ENCODE measurements at places on chromosomes 5 and 9.

DNA sequence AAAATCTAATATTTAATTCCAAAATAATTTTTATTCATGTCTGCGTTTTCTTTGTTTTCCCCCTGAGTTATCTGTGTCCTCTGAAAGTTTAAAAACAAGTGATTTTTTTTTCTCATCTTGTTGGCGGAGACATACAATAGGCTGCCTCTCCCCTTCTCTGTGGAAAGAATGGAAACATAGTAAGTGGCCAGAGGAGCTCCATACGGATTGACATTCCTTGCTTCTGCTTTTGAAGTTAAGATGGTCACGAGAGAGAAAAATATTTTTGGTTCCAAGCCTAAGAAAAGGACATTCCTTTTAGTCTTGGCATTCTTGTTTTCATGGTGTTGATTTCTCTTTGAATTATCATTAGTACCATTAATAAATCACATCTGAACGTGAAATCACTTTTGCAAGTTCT is 28.3 kb downstream of the ZNF462 start:
- no peak for DNase-seq

GRCh38 chr5:79225026-79225425 is 10.9 kb upstream of the JMY start:
- no peak for DNase-seq

DNA sequence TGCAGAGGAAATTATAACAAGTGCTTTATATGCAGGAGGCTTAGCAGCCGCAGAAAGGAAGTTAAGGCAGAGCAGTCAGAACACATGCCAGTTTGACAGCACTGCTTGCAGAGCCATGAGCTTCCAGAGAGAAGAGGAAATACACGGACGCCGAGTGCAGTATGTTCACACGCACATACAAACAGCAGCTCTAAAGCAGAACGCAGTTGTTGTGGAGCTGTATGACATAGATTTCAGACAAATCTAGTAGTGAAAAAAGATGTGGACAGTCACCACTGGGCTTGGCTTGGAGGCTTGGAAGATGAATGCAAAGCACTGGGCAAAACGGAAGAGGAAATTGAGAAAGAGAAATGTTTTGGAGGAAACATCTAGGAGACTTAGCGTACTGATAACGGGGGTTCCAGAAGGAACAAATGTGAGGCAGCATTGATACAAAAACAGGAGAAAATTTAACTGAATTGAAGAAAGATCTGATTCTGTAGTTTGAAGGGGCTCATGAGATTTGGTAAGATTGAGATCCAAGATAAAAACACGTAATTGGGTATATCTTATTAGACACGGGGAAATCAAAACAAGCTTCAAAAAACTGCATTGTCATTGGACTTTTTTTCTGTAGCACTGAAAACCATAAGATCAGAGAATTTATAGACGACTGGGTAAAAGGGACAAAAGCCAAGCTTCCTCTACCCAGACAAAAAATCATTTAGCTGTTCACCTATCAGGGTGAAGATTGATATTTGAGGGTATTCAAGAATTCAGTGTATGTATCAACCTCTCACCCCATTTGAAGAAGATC is 19.6 kb upstream of the ROPN1L start:
- DNase-seq, result no peak

- no peak for DNase-seq
Measured at GRCh38 chr5:121870489-121870888, 18.8 kb downstream of the FTMT start.

DNA sequence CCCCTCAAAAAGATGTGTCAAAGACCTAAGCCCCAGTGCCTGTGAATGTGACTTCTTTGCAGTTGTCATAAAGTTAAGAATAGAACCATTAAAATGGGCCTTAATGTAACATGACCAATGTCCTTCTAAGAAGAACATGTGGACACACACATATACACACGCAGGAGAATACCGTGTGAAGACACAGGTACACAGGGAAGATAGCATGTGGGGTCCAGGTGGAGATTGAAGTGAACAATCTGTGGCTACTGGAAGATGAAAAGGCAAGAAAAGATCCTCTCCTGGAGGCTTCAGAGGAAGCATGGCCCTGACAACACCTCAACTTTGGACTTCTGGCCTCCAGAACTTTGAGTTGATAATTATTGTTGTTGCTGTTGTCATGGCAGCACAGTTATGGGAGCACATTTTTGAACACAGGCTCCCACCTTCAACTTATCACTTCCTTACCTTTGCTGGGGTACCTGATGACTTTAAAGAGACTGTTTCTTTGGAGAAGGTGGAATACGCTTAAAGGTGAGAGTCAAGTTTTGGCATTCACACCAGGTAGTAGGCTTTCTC is 123.5 kb upstream of the ADCY2 start:
- DNase-seq, result no peak

GRCh38 chr5:160330212-160330611 is 17.8 kb upstream of the CCNJL start:
- DNase-seq, result no peak

DNA sequence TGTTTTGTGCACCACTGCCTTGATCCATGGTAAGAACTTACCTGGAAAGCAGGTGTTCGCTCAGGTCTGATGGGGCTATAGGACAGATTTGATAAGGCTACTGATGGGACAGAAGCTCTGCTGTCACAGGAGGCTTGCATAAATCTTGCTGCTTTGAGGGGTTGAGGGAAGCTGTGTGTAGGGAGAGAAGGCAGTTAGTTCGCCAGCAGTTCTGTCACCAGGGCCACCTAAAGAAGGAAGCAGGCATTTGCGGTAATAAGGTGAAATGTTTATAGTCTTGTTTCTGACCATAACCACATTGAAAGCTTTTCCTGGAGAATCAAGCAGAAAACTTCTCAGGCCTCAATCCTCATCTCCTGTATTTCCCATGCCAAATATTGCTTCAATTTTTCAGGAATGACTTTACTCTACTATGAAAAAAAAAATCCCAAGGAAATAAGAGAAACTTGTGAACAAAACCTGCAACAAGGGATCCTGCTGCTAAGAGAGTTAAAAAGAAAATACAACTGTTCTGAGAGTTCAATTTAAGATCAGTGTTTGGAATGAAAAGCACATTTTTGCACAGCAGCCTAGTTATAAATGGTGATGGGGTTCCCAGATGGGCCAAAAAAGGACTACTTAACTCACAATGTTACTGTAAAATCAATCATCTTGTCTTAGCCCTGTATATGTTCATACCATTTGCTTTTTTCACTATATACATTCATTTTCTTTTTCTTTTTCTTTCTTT is 122.0 kb upstream of the RANBP3L start:
- DNase-seq, result no peak

GRCh38 chr5:178182158-178182876 is 4.9 kb downstream of the GMCL2 start:
- no peak for DNase-seq

- no peak for DNase-seq
Measured at GRCh38 chr5:18395126-18396110, 761.2 kb downstream of the TAF11L14 start.

DNA sequence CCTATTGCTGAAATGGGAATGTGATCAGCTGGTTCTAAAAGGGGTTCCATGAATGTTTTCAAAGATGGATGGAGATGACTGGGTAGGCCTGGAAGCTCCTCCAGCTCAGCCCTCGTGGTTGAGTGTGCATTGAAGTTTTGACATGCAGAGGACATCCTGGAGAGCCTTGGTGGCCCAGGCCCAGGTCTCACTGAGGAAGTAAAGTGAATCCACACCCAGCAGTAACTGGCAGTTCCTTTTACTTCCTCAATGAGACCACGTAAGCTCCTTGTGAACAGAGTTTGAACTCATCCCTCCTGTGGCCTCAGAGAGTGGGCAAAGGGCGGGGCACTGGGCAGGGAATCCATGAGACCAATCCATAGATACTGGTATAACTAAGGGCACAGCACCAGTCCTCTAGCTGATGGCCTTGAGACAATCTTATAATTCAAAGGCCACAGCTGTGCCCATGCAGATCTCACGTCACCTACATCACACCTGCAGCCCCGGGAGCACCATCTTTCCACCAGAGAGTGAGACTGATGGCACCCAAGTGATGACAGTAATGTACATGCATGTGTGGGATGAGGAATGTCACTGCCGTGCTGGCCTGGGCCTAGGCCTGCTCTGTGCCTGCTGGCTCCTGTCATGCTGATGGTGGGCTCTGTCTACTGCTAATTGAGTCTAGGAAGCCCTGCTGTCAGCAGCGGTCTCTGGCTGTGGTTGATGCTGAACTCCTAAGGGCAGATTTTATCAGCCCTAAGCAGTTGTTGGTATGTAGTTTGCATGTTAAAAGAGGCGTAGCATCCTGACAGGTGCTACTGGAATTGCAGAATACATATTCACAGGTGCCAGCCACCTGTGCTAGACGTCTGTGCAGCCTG is 257.8 kb downstream of the FSTL4 start:
- no peak for DNase-seq

DNA sequence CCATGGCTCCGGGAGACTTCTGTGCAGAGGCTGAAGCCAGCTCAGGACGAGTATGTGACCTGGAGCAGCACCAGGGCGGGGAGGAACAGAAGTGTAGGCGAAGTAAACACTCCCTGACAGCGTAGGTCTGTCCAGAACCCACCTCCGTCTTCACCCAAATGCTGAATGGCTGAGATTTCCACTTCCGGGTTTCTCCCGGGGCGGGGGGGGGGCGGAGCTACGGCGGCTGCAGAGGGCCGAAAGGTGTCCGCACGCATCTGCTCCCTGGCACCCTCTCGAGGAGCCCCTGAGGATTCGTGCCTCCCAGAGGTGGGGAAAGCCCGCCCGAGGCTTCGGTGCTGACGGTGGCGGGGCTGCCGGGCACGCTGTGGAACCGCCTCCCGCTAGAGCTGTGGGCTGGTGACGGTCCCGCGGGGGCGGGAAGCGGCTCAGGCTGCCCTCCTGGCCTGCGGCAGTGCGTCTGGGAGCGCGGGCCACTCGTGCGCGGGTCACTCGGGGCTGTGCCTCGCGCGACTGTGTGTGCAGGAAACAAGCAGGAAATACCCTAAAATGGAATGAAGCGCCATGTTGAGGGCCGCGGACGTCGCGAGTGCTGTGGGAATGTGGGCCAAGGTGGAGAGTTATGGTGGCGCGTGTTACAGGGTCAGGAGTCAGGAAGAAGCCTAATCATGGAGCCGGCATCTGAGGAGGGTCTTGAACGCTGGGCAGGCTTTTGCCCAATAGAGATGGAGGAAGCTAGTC is 1425.4 kb downstream of the FOXD4L5 start:
- peak; percentile 24 for DNase-seq

GRCh38 chr9:122331523-122331927 is 39.3 kb upstream of the PTGS1 start:
- no peak for DNase-seq

- DNase-seq, result no peak
Measured at GRCh38 chr5:155270725-155271124, 257.2 kb downstream of the KIF4B start.

DNA sequence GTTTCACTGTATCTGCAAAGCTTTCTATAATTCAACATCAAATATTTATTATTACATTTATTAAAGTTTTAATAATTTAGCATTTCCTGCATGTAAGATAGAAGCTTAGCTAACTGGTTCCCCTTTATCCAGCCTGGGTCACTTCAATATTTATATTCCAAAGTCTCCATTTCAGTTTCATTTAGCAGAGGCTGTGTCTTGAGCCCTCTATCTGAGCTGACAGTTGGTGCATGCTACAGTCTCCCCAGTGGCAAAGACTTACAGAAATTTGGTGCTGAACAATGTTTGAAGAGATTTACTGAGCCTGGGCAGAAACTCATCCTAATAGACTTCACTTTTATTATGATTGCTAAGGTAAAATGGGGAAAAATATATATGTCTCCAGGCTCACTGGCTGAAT is 279.1 kb downstream of the TRIM32 start:
- DNase-seq, result no peak

DNA sequence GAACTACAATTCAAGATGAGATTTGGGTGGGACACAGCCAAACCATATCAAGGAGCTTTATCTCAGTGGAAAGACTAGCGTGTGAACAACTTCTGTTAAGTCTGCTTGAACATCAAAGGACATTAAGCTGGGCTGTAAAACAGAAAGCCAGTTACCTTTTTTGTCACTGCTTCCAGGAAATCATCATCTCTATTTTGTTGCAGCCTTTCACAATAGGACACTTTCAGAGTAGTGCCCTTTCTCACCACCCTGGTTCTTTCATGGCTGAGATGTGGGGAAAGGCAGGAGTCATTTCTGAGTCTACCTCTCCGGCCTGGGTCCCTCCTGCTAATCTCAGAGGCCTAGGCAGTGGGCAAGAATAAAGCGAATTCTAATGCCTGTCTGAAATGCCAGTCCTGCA is 96.2 kb upstream of the PPP1R2B start:
- no peak for DNase-seq

GRCh38 chr5:637581-638450 is 25.7 kb downstream of the CEP72 start:
- no peak for DNase-seq

DNA sequence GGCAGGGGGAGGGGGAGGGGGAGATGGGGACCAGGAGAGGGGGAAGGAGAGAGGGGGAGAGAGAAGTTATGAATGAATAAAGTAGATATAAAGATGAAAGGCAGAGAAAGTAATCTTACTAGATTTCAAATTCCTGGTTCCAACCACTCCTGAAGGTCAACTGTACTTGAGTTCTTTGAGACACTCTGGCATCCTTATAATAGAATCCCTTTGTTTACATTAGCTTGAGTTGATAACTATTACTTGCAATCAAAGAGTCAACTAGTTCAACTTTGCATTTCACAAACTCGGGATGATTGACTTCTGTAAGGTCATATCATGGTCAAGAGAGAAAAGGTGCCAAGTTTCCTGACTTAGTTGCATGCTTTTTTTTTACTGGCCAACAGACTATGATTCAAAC is 42.2 kb downstream of the BAAT start:
- no peak for DNase-seq

GRCh38 chr5:137478043-137478442 is 21.1 kb downstream of the SPOCK1 start:
- no peak for DNase-seq

GRCh38 chr5:16536246-16536645 is 70.6 kb upstream of the ZNF622 start:
- no peak for DNase-seq

GRCh38 chr9:5892456-5893133 is 1.9 kb downstream of the MLANA start:
- no peak for DNase-seq

- DNase-seq, result no peak
Measured at GRCh38 chr5:73757416-73757815, 131.4 kb downstream of the ARHGEF28 start.

GRCh38 chr5:36421256-36421655 is 119.6 kb upstream of the RANBP3L start:
- DNase-seq, result no peak

GRCh38 chr9:588981-589380 is 252.5 kb upstream of the DMRT1 start:
- no peak for DNase-seq

DNA sequence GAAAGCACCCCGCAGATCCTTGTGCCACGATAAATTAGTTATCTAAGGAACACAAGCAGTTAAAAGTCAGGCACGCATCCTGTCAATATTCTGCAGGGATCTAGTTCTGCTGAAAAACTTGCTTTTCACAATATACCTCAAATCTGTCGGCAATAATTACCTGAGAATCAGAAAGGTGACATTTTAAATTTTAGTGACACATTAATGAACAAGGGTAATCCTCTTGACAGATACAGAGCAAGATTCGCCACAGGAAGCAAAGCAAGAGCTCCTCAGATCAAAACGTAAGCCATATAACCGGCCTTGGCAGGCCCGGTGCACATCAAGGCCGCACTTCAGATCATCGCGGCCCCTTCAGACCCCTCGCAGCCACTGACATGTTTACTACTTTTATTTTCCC is 185.7 kb downstream of the ATPSCKMT start:
- DNase-seq, result no peak

GRCh38 chr5:174693697-174694385 is 30.5 kb upstream of the MSX2 start:
- DNase-seq, result no peak

GRCh38 chr9:1353291-1353690 is 303.1 kb downstream of the DMRT2 start:
- DNase-seq, result no peak

GRCh38 chr5:68251386-68251785 is 35.8 kb downstream of the PIK3R1 start:
- peak; percentile 76 for DNase-seq

All from activated CD4-positive, alpha-beta T cell treated with anti-CD3 and anti-CD28 coated beads, Interleukin-2, amount 50 U/mL, for 4 hours (primary cell).